ENCODE measurements at places on chromosomes 5 and 9. TPM values are rescaled to one million over a fixed set of nuclear protein-coding genes. Genes with fewer than 3 reads are reported as not detected.

- H3K4me1 ChIP-seq: peaks cover 11% of the 10 kb centered on the region
- no peak overlapping the region for H3K27ac ChIP-seq
- DNase-seq: no peak
- peaks cover 53% of the 10 kb centered on the region for H3K27me3 ChIP-seq
- H3K36me3 ChIP-seq: no peaks in the 10 kb centered on the region
- H3K4me3 ChIP-seq: no peak overlapping the region
These were observed 71.3 kb downstream of the COL5A1 start for GRCh38 chr9:134712926-134713325.

DNA sequence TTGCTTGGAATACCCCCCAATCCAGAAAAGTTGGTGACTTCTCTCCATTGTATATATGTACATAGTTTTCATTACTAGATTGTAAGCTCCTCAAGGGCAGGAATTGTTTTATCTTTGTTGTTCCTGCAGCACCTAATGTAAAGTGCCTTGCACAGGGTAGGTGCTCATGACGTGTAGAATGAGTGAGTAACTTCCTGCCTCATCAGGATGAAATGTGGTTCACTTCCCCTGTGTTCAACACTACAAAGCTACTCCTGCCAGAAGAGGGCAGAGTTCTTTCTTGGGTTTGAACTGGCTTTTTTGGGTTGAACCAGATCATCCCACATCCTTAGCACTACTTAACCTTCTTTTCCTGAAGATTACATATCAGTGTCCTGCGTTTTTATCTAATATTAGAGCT lies 23.9 kb downstream of the GTF3C4 start:
- H3K4me1 ChIP-seq: no peaks in the 10 kb centered on the region
- DNase-seq: no peak
- peaks cover 39% of the 10 kb centered on the region for H3K36me3 ChIP-seq
- H3K4me3 ChIP-seq: no peak overlapping the region

DNA sequence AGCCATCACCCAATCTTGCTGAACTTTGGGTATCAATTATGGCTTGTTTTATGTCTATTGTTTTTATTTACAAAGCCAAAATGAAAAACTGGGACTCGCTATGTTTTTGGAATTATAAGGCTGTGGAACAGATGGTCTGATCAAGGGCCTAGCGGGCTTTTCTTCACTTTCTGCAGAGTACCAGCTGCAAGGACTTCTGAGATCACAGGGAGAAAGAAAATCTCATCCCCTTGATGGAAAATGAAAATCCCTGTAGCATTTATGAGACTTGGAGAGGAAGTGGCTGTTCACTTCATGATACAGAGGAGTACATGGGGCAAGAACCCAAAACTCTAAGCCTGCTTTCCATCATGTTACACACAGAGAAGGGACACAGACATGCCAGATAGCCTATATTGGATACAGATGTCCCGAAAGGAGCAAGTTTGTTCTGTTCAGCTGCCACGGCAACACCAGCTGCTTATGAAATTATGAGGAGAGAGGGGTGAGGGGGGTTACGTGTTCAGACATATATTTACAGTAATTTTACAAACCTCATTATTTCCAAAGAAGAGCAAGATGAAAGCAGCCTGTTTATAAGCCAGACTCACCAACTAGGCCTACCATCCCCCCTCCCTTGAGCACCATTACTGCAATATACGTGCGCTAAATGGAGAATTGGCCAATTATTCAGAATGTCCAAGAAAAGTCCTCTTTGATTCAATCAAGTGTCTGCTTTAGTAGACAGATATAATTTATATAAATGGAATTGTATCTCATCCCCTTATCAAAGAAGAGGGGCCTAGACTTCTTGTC lies 220.0 kb downstream of the MARCHF11 start:
- H3K27me3 ChIP-seq: no peaks in the 10 kb centered on the region
- H3K4me3 ChIP-seq: no peak overlapping the region
- no peak for DNase-seq
- no peak overlapping the region for H3K27ac ChIP-seq
- H3K36me3 ChIP-seq: no peaks in the 10 kb centered on the region

The MAP1B gene
- 56.0 TPM for total RNA-seq

The PLEKHG4B gene
- not detected for total RNA-seq

DNA sequence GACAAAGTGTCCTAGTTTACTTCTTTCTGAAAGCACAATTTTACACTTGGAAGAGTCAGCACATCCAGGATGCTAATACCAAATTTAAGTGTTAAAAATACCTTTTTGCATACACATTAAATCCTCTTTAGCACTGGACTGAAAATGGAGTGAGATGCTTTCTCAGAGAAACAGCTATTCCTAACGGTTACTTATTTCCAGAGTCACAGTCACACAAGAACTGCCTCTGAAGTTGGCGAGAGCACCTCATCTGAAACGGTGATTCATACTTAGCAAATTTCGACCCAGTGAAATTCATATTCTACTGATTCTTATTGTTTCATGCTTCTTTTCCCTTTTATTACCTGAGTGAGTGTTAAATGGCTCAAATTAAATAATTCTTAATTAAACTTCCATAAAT lies 12.2 kb downstream of the CDH18 start:
- no peak overlapping the region for H3K27ac ChIP-seq
- H3K36me3 ChIP-seq: peaks cover 4% of the 10 kb centered on the region
- no peak for DNase-seq

DNA sequence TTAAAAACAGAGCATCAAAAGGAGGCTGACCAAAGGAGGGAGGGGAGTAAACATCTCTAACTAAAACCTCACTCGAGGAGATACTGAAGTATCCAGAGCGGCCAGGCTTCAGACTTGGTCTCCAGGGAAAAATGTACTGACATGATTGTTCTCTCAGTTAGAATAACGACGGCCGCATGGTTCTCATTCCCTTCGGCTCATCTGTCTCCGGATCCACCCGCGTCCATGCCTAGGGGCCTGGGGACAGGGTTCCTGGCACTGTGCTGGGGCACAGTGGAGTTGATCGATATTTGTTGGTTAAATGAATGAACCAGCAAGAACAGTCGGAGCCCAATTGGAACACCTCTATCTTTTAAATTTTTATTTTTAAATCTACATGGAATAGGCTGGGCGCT lies 167.1 kb upstream of the PHYKPL start:
- no peak for DNase-seq
- H3K4me3 ChIP-seq: no peak overlapping the region
- no peaks in the 10 kb centered on the region for H3K36me3 ChIP-seq
- no peak overlapping the region for H3K27ac ChIP-seq
- peaks cover 11% of the 10 kb centered on the region for H3K27me3 ChIP-seq

The LCN1 gene
- not detected for total RNA-seq

DNA sequence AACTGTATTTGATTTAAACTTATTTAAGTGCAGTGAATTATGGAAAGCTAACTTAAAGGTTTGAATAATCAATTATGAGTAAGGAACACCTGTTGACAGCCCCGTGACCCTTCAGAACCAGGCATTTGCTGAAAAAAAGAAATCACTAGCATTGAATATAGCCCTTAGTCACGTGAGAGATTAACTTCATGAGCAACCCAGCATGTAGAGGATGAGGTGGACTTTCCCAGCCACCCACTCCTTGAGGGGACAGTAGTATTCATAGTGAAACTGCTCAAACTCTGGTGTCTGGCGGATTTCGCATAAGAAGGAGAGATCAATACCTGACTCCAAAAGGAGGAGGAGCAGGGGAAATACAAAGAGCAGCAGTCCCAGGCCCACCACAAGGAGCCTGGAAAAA lies 184.8 kb upstream of the RASEF start:
- no peaks in the 10 kb centered on the region for H3K4me1 ChIP-seq
- no peaks in the 10 kb centered on the region for H3K27me3 ChIP-seq
- no peak for DNase-seq
- H3K36me3 ChIP-seq: no peaks in the 10 kb centered on the region
- no peak overlapping the region for H3K27ac ChIP-seq

- no peak overlapping the region for H3K4me3 ChIP-seq
- peaks cover 94% of the 10 kb centered on the region for H3K27me3 ChIP-seq
- peaks cover 4% of the 10 kb centered on the region for H3K4me1 ChIP-seq
- H3K27ac ChIP-seq: no peak overlapping the region
- H3K36me3 ChIP-seq: no peaks in the 10 kb centered on the region
- DNase-seq: no peak
These were observed 79.1 kb upstream of the FSTL4 start for GRCh38 chr5:133691448-133691847.

GRCh38 chr5:32936329-32936728 lies 225.2 kb downstream of the NPR3 start:
- no peaks in the 10 kb centered on the region for H3K36me3 ChIP-seq
- no peak for DNase-seq
- H3K27me3 ChIP-seq: no peaks in the 10 kb centered on the region

GRCh38 chr5:158013303-158013702 lies 154.4 kb upstream of the CLINT1 start:
- H3K4me3 ChIP-seq: no peak overlapping the region
- no peaks in the 10 kb centered on the region for H3K27me3 ChIP-seq
- no peak for DNase-seq
- no peaks in the 10 kb centered on the region for H3K4me1 ChIP-seq
- H3K36me3 ChIP-seq: no peaks in the 10 kb centered on the region
- no peak overlapping the region for H3K27ac ChIP-seq

The GABBR2 gene
- total RNA-seq: not detected

DNA sequence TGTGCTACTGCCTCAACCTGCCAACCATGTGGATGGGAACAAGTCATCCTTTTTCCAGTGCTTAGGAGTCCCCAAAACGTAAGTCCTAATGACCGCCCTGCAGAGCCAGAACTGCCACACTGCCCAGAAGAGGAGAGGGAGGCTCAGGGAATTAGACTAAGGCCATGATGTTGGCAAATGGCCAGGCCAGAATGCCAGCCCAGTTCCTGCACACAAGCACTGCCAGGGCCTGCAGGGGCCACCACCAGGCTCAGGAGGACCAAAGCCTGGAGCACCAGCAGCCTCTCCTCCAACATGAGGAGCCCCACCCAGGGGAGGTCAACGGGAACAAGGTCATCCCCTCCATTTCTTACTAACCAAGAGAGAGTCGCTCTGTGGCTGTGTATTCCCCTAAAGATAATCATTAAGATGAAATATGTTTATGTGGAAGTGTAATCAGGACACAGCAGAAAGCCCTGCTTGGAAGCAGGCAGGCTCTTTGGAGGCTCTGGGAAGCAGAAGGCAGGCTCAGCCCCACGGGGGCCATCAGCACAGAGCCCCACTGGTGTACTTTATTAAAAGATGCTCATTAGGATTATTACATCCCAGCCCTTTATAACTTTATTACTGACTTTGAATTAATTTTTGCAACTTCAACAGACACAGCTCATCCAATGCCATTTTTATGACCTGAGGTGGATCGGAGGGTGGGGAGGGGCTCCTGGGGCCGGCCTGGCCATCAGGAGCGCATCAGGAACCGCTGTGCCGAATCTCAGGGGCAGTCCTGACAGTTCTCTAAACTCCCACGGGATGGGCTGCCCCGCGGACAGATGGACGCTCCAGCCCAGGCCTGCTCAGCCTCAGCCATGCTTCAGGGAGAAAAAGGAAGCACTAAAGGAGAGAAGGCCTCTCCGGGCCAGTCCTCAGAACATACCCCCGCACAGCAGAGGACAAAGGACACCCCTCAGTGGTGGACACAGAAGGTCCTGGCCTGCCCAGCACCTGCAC lies 127.0 kb downstream of the ADAMTS2 start:
- H3K4me3 ChIP-seq: no peak overlapping the region
- no peaks in the 10 kb centered on the region for H3K4me1 ChIP-seq
- H3K36me3 ChIP-seq: peaks cover 11% of the 10 kb centered on the region
- H3K27me3 ChIP-seq: no peaks in the 10 kb centered on the region
- no peak for DNase-seq

DNA sequence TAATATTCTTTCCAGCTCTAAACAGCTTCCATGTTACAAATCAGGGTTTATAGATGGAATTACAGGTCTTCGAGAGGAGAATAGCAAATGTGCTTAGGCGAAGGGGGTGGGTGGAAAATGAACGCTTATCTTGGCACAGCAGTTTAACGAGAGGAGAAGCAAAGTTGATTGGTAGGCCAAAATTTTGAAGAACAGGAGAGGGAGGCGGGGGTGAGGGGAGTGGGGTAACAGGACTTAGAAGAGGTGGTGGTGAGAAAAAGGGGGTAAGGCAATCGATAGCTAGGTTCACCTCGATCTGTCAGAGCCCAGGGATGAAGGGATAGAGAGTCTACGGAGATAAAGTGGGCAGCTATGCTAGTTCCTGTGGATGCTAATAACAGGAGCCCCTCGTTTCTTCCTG lies 764 bp downstream of the ANKRA2 start:
- H3K4me3 ChIP-seq: peak overlapping the region; percentile 84
- peak; percentile 11 for DNase-seq
- peaks cover 41% of the 10 kb centered on the region for H3K36me3 ChIP-seq
- peak overlapping the region; percentile 94 for H3K27ac ChIP-seq
- H3K4me1 ChIP-seq: peaks cover 11% of the 10 kb centered on the region

- peaks cover 5% of the 10 kb centered on the region for H3K36me3 ChIP-seq
- peaks cover 4% of the 10 kb centered on the region for H3K4me1 ChIP-seq
- no peak overlapping the region for H3K27ac ChIP-seq
- H3K4me3 ChIP-seq: no peak overlapping the region
- DNase-seq: no peak
These were observed 216.1 kb downstream of the GNA14 start for GRCh38 chr9:77432053-77432452.

The MAMDC2 gene
- total RNA-seq: not detected
